ENCODE measurements at places on chromosomes 12 and 14. TPM values are rescaled to one million over a fixed set of nuclear protein-coding genes. Genes with fewer than 3 reads are reported as not detected.

- no peak for DNase-seq
These were observed 27.2 kb downstream of the NGB start for GRCh38 chr14:77243853-77244252.

DNA sequence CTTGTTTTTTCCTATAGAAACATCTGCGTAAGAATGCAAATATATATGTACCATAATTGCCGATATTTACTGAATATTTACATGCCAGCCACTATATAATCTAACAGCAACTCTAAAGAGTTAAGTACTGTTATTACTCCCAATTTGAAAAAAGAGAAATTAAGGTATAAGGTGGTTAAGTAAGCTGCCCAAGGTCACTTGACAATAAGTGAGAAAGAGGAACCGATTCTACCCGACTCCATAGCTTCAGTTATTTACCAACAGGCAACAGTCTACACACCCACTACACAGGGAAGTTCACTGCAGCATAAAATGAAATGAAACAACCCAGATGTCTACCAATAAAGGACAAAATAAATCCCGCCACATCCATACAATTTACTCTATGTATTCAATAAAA lies 1.1 kb downstream of the MIS18BP1 start:
- DNase-seq = no peak

The KLC1 gene
- 216 TPM for total RNA-seq

DNA sequence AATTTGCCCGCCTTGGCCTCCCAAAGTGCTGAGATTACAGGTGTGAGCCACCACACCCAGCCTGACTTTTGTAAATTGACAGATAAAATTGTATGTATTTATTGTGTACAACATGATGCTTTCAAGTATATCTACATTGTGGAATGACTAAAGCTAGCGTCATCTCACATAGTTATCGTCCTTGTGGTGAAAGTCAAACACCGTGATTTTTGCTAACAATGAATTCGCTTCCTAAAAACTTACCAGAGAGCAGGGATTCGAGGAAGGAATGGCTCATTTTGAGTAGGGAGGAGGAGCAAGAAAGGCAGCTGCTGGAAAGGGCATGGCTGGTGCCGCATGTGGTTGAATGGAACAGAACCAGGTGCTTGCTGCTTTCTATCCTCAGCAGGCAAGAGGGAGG lies 85.4 kb downstream of the LGMN start:
- DNase-seq = no peak
